Activated CD4-positive, alpha-beta memory T cell treated with anti-CD3 and anti-CD28 coated beads for 36 hours (primary cell): ENCODE measurements at places on chromosomes 12 and 14. TPM values are rescaled to one million over a fixed set of nuclear protein-coding genes. Genes with fewer than 3 reads are reported as not detected.

DNA sequence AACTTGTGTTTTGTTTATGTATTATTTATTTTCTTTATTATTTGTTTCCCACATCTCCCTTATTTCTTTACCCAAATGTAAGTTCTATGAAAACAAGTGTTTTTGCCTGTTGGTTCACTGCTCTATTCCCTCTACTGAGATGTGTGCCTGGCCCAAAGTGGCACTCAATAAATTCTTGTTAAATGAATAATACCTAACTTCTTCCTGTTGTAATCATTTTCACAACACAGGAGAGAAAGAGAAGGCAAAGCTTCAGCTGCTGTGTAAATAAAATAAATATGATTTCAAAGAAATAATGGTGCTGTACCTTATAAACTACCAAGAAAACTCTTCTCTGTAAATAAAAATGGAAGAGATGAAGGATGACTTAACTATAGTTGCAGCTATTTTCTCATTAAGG lies 116.2 kb downstream of the TRHDE start:
- DNase-seq, result no peak

DNA sequence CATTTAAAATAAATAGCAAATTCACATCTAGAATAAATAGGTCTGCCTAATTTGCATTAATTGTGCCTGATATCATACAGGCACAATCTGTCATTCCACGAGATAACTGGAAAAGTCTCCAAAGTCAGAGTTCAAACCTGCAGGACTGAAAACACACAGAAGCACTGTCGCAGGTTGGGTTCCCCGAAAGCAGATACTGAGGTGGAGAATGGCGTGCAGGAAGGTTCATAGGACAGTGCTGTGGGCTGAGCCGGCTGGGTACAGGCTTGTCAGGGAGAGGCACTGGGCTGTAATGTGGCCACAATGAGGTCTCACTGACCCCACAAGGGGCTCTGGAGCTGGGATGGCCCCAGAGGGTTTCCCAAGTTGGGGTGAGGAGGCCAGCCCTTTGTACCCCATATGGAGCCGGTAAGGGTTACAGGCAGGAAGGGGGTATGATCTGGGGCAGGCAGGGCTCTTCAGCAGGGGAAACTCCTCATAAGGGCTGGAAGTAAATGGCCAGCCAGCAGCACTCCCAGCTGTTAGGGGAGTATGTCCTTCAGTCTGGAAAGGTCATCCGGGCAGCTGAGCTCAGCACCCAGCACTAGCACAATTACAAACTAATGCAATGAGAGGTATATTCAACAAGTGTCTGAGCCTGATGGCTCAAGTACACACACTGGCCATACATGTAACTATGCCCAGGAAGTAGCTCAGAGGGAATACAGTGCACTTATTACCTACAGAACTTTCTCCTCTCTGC lies 68.5 kb downstream of the NT5DC3 start:
- DNase-seq, result no peak

GRCh38 chr12:115691123-115691522 lies 586.4 kb downstream of the MED13L start:
- no peak for DNase-seq

DNA sequence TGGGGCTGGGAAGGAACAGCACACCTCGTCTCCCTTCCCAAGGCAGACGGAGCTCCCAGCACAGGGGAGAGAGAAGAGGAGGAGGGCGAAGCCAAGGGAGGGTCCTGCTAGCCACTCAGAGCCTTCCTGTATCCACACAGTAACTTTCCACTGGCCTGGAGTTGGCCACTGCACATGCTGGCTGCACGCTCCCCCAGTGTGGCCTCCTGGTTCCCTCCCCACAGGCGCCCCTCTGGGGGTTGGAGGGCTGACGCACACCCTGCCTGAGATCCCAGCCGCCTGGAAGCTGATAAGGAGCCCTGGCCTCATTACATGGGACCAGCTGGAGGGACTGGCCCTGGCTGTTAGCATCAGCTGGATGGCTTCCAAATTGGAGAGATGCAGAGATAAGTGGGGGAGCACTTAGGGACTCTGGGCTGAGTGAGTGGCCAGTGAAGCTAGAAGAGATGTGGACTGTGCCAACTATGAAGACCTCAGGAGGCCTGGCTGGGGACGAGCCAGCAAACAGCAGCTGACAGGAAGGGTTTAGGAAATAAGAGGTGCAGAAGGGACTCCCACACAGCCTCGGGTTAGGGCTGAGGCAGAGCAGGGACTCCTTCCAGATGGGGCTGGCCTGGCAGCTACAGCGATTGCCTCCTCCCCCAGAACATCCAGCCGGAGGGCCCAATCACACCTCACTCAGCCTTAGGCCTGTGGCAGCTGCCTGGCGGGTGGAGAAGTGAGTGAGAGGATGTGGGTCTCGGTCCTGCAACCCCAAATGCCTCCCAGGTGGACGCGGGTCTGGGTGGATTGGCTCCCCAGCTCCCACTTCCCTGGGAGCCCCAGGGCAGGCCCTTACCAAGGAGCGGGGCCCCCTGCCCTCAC lies 26.3 kb upstream of the BCDIN3D start:
- no peak for DNase-seq

- no peak for DNase-seq
These were observed 104.0 kb upstream of the SSTR1 start for GRCh38 chr14:38103542-38104225.

- no peak for DNase-seq
These were observed 445.4 kb downstream of the BCL11B start for GRCh38 chr14:98826618-98827017.

DNA sequence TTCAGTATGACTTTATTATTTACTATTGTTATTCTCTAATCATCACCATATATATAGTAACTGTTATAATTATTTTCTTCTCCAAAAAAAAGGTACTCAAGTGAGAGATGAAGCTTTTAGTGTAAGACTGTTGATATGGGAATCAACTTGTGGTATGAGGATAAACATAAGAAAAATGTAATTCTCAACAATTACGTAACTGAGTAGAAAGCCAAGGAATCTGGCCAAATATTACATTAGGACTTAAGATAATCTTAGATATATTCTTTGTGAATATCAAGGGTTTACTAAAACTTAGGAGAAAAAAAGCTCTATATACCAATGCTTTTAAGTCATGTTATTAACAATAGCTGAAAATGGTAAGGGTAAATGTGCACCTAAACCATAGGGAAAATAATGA lies 13.3 kb downstream of the SENP1 start:
- DNase-seq, result no peak

DNA sequence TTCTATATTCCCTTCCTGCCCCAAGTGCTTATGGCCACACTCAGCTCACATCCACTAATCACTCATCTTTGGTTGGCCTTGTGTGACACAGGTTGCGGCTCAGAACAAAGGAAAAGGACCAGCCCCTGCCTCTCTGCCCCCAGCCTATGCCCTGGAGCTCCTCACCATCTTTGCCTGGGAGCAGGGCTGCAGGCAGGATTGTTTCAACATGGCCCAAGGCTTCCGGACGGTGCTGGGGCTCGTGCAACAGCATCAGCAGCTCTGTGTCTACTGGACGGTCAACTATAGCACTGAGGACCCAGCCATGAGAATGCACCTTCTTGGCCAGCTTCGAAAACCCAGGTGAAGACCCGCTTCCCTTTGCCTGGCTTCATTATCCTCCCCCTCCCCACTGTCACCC lies 15.8 kb upstream of the OAS2 start:
- DNase-seq, result no peak

DNA sequence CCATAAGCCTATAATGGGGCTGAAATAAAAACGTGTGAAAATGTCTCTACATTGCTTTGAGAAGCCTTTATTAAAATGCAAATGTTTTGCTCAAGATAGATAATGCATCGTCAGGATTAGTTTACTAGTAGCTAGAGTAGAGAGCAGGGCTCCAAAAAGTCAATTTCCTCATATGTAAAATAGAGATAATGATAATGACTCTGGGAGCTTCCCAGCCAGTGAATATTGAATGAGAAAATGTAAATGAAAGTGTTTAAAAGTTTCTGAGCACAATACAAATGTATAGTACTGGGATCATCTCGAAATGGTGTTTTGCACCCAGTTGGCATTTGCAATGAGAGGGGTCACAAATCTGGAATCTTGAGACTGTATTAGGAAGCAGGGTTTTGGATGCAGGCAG lies 135.3 kb downstream of the OTOGL start:
- DNase-seq, result no peak

- DNase-seq, result no peak
These were observed 79.0 kb downstream of the DCAF5 start for GRCh38 chr14:69073915-69074314.

The PTGDR gene
- 0.12 TPM for total RNA-seq

The PITPNM2 gene
- 6.5 TPM for total RNA-seq

The MYL2 gene
- not detected for total RNA-seq

The CCDC77 gene
- total RNA-seq, result 14.4 TPM

The CCDC59 gene
- 77.6 TPM for total RNA-seq

The KRT75 gene
- total RNA-seq, result not detected

The CDCA3 gene
- 87.8 TPM for total RNA-seq

The FAM181A gene
- not detected for total RNA-seq

The MYO1H gene
- not detected for total RNA-seq

The INTS13 gene
- total RNA-seq, result 54.8 TPM
